ENCODE measurements at places on chromosomes 1 and 21. TPM values are rescaled to one million over a fixed set of nuclear protein-coding genes. Genes with fewer than 3 reads are reported as not detected.
A peak's percentile ranks its signal among the peaks of the same experiment; 100 is the strongest.

DNA sequence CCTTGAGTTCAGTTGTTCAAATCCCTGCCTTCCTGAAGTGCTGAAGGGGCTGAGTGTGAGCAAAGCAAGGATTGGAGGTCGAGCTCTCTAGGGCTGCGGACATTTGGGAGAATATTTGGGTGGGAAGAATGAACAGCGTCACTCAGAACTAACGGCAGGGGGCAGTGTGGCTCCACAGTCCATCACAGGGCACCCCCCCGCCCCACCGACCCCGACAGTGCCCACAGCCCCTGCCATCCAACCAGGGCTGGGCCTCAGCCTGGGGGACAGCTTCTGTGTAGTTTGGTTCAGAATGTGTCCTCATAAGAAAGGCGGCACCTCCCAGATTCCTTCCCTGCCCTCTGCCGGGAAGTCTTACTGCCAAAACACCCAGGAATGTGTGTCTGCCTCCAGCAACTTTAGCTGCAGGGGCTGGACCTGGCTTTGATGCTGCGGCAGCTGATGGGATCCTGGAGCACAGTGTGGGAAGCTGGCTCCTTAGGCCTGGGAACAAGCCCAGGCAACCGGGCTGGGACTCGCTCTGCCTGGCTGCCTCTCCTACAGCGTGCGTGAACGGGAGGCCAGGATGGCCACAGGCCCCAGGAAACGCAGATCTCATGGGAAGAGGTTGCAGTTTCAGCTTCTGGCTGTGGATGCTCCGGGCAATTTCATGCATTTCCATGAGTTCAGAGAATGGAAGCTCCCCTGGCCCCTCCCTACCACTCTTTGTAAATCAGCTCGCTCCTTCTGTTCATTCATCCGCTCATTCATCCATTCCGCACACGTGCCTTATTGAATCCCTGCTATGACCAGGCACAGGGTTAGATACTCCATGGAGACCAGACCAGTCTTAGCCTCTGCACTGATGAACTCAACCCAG is 104.9 kb upstream of the TMPRSS2 start:
- DNase-seq = peak; percentile 98

Gene DNM3
- 1.9 TPM for polyA plus RNA-seq

DNA sequence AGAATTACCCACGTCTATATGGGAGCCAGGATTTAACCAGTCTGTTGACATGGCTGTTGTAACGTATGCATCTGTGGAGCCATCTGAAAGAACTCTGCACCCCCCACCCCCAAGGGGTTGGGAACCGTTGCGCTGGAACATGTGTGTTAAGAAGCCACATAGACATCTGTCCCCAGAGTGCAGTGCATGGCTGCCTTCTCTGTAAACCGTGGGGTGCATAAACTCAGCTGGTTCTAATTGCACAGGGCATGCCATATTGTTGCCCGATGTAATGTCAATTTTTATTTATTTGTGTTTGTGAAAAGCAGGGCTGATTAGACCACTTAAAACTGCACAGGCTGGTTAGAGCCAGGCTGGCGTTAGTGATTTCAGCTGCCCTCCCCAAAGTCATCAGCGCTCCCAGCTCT is 70.1 kb upstream of the ROR1 start:
- DNase-seq = no peak

DNA sequence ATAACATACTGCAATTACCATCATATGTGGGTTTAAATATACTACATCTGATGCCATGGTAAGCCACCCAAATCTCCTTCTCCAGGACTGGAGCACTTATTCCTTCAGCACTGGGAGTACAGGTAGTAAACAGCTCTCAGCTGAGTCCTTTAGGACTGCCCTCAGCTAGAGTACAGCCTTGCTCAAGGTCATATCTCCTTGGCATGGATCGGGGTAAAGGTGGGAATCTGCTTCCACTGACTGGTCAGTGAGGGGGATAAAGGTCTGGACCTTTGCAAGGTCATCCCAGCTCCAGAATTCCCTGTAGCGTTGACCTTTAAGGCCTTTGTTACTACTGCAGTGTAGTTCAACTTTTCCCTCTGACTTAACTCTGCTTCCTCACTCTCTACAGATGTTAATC is 38.8 kb downstream of the RPL5 start:
- no peak for DNase-seq

DNA sequence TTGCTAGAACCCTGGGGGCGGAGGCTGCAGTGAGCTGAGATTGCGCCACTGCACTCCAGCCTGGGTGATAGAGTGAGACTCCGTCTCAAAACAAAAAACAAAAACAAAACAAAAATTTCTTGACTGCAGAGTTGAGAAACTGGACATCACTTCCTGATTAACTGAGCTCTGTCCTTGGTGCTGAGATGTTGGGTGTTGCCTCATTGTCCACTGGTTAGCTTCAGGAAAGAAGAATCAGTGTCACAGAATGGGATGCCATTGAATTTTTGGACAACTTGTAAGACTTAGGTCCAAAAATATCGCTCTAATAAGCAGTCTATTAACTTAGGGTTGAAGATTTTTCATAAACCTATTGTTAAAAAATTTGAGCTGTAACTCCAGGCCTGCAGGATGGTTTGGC is 23.8 kb upstream of the KCNA10 start:
- peak; percentile 38 for DNase-seq

GRCh38 chr1:53128401-53128800 is 14.0 kb downstream of the SLC1A7 start:
- no peak for DNase-seq

Gene MDM4
- 14.2 TPM for polyA plus RNA-seq

- DNase-seq = no peak
These were observed 62.7 kb upstream of the LPGAT1 start for GRCh38 chr1:211893260-211893659.

Gene MIXL1
- 0.08 TPM for polyA plus RNA-seq
